NCI-H2081 treated with DMSO at 0.1 percent for 48 hours (cell line): ENCODE measurements at places on chromosomes 12 and 14.

DNA sequence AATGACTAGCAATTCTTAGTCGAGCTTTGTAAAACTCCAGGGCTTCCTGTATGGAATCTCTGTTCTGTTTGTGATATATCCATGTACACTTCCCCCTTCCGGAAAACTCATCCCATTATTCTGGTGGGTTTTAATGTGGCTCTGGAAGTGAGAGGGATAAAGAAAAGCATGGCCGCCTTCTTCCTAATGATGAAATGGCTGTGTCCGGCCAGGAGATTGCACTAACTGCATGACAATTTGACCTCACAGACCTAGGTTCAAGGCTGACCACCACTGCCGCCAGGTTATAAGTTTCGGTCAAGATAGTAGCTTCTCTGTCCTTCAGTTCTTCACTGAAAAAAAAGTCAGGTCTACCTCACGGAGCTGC lies 41.0 kb upstream of the NPAS3 start:
- no peak for DNase-seq

DNA sequence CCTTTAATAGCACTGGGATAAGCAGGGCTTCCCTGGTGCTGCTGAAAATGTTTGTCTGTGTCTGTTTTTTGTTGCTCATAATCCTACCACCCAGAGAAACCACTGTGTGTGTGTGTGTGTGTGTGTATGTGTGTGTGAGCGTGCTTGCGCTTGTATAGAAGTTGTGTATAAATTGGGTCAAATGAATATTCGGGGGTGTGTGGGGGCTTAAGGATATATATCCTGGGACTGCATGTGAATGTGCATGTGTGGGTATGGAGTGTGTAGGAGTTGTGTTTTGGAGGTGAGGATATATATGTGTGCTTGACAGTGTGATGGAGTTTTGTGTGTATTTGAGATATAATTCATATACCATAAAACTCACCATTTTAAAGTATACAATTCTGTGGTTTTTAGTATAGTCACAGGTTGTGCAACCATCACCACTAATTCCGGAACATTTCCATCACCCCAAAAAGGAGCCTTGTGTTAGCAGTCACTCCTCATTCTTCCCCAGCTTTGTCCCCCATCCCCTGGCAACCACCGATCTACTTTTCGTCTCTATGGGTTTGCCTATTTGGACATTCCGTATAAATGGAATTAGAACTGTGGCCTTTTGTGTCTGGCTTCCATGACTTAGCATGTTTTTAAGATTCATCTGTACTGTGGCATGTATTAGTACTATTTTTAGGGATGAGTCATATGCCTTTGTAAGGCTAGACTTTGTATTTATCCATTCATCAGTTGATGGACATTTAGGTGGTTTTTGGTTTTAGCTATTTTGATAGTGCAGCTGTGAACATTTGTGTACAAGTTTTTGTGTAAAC lies 25.6 kb downstream of the TCTN1 start:
- DNase-seq, result no peak

DNA sequence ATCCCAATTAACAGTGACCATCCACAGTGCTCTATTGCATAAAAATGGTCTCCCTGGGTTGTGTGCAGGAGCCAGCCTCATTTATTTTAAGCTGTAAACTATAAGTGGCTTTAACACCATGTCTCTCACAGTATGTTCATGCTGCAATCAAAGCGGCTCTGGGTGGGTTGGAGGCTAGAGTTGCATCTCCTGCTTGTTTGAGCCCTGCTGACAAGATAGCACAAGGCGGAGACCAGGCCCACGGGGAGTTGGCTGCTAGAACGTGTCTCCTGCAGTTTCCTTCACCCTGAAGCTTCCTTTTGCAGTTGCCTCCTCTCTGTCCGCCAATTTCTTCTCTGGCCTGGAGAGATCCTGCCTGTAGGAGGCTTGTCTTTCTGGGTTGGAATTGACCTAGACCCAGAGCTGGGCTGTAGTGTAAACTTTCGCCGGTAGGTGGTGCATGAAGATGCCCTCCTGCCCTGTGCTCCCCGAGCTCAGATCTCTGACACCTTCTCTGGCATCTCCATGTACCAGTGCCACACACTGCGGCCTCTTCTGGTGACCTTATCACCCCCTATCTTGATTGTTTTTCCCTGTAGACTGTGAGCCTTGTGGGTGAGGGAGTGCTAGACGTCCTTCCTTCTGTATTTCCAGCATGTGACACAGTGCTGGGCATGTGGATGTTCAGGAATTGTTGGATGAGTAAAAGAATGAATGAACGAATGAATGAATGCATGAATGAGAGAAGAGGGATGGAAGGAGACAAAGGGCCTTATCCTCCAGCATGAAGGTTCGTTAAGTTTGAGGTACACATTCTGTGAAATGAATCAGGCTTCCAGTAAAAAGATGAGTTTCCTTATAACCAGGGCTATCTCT lies 10.4 kb downstream of the OTUB2 start:
- no peak for DNase-seq

DNA sequence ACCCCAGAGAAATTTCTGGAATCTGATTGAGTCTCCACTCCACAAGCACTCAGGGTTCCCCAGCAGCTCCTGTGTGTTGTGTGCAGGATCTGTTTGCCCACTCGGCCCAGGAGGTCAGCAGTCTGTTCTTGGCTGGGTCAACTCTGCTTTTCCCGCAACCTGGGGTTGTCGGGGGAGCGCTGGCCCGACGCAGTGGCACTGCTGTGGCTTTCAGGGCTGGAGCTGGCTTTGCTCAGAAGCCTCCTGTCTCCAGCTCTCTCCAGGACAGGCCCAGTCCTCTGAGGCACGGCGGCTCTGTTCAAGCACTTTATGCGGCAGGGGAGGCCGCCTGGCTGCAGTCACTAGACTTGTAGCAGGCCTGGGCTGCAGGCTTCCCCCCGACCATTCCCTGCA lies 23.7 kb downstream of the P2RX4 start:
- no peak for DNase-seq

DNA sequence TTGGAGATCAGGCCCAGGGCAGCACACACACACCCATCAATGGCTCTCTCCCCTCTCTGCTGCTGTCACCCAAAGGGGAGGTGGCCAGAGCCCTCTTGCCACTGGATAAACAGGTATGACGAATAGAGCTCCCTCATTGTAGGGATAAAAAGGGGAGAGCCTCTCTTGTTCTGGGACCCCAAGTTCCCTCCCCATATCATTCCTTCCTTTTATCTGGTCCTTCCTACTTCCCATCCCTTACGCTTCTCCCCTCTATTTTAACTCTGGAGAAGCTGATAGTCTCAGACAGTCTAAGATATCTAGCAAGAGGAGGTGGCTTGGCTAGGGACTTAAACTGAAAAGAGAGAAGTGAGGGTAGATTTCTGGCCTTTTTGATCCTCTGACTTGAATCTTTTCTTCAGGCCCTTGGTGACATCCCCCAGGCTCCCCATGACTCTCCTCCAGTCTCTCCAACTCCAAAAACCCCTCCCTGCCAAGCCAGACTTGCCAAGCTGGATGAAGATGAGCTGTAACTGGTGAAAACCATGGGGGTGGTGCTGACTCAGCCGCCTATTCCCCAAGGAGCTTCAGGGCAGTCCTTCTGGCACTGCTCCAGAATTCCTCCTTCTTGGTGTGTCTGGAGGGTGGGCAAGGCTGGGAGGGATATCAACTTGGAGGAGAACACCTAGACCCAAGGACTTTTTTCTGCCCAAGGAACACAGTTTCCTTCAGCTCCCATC lies 5.3 kb downstream of the ARHGEF25 start:
- no peak for DNase-seq

DNA sequence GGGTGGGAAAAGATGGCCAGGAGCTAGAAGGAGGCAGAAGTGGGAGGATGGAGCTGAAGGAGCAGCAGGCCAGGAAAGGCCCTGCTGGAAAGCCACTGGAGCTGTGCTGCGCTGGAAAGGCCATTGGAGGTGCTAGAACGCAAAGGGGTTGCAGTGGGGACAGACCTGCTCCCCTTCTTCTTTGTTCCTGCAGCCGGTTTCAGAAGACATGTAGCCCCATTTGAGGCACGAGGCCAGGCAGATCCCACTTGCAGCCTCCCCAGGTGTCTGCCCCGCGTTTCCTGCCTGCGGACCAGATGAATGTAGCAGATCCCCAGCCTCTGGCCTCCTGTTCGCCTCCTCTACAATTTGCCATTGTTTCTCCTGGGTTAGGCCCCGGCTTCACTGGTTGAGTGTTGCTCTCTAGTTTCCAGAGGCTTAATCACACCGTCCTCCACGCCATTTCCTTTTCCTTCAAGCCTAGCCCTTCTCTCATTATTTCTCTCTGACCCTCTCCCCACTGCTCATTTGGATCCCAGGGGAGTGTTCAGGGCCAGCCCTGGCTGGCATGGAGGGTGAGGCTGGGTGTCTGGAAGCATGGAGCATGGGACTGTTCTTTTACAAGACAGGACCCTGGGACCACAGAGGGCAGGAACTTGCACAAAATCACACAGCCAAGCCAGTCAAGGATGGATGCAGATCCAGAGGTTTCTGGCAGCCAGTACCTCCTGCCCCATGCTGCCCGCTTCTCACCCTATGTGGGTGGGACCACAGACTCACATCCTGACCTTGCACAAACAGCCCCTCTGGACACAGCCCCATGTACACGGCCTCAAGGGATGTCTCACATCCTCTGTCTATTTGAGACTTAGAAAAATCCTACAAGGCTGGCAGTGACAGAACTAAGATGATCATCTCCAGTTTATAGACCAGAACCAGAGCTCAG lies 2.3 kb upstream of the GPR162 start:
- DNase-seq, result no peak

DNA sequence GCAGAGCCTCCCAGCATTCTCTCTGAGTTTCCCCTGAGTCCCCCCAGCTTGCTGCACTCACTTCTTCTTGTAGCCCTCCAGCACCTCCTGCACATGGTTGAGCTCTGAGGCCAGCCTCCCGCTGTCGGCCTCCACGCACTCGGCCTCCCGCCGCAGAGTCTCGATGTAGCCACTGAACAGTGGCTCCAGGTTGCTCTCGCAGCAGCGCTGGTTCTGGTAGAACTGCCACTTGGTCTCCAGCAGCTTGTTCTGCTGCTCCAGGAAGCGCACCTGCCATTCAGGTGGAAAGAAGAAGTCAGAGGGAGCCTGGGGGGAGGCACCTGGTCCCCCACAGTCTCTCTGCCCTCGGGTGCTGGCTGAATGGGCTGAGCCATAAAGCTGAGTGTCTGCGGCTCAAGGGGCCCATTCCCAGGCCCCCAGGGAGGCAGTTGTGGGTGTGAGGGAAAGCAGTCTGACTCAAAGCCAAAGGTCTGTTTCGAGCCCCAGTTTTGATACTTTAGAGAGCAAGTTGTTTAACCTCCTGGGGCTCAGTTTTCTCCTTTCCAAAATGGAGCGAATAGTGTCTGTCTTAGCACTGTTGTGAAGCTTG lies 2.3 kb downstream of the KRT85 start:
- DNase-seq, result no peak

- no peak for DNase-seq
Measured at GRCh38 chr14:102178806-102179205, 39.1 kb downstream of the WDR20 start.

DNA sequence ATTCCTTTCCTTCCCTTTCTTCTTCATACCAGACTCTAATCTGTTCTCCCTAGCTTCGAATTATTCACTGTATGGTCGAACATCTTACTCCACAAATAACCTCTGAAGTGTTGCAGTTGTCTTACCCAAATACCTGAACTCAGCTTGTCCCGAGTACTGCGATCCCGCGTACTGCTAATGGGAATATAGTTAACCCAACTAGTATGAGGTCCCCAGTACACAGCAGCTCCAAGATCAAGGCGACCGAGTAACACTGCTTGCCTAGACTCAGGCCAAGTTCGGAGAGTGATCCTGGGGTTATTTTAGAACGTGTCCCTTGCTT lies 462 bp upstream of the ETNK1 start:
- no peak for DNase-seq

DNA sequence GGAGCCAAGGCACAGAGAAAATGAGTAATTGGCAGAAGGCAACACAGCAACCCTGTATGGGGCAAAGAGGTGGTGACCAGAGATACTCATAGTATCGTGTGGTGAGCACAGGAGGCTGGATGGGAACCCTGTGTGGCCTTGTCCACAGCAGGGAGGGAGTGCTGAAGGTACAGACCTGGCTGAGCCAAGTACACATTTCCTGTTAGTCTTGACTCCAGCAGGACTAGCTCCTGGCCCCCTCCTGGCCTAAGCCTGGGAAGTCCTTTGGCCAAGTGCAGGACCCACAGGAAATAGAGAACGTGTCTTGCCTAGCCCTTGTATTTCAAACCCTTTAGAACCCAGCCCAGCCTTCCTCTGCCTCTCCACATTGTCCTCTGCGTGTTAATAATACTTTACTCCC lies 289.8 kb upstream of the PWP1 start:
- DNase-seq, result no peak

- DNase-seq, result no peak
Measured at GRCh38 chr12:738712-739111, 13.7 kb upstream of the WNK1 start.

DNA sequence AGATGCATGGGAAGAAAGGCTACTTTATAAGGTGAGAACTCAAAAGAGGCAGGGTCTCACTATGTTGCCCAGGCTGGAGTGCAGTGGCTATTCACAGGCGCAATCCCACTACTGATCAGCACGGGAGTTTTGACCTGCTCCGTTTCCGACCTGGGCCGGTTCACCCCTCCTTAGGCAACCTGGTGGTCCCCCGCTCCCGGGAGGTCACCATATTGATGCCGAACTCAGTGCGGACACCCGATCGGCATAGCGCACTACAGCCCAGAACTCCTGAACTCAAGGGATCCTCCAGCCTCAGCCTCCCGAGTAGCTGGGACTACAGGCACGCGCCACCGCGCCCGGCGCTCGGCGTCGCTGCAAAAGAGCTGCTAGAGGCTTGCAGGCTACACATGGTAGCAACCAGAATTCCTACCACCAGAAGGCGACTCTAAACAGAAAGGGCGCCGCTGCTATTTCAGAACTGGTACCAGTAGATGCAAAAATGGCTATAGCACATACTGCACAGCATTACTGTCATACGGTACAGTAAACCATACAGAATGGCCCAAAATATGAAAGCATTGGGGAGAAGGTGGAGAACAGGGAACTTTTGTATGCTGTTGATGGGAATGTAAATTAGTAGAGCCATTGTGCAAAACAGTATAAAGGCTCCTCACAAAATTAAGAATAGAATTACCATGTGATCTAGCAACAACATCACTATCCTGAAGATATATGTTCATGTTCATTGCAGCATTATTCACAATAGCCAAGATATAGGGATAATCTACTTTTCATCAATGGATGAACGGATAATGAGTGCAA lies 1.2 kb upstream of the NEMF start:
- no peak for DNase-seq

DNA sequence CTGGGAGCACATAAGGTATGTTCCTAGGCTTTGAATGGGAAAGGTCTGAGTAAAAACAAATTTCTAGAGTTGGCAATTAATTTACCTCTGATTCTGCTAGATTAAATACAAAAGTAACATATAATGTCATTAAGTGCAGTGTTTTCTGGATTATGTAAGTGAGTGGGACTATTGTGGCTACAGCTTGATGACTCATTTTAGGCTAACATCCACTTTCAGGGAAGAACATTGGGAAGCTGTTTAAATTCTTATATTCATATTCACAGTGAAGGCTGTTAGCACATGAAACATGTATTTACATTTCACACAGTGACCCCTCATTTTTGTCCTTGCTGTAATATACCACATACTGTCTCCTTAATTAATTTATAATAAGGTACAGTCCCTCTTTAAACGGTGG lies 13.2 kb upstream of the BMAL2 start:
- no peak for DNase-seq
